ENCODE measurements at places on chromosomes 13 and 19.
A peak's percentile ranks its signal among the peaks of the same experiment; 100 is the strongest.

DNA sequence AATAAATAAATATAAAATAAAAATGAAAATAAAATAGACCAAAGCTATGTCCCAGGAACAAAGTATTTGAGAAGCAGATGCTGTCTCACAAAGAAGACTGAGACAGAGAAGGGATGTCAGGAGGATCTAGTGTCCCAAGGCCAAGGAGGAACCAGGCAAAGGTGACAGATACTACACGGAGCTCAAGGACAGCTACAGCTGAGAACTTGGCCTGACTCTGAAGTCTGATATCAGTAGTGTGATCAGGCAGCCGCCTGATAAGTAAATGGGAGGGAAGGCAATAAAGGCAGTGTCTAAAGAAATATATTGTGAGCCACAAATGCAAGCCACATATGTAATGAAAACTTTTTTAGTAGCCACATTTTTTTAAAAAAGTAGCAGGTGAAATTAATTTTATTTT is 20.4 kb upstream of the NANOS3 start:
- DNase-seq, result no peak

DNA sequence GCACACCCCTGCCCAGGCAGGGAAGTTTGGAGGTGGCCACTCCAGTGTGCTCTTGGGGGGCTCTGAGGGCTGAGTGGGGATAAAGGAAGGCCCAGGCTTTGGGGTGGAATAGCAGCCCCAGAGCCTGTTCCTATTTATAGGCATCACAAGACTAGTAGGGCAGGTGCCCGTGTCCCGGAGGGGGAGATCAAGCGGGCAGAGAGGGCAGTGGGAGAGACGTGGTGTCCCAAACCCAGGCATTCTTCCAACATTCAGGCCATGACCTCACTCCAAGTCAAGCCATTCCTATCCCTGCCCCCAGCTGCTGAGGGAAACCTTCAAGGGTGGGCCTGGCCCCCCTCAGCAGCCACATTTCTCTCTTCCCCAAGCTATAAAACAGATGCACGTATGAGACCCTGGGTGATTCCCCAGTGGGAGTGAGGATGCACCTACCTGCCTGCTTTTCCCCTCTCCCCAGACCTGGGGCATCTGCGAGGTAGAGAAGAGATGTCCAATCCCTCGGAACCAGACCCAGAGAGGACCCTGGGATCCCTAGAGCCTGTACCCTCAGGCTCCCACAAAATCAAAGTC is 3.9 kb downstream of the WIZ start:
- no peak for DNase-seq

- peak; percentile 79 for DNase-seq
These were observed 5.3 kb downstream of the TTYH1 start for GRCh38 chr19:54420383-54421168.

GRCh38 chr13:89238496-89238895 is 1567.3 kb downstream of the SLITRK5 start:
- DNase-seq, result no peak

- DNase-seq, result no peak
These were observed 6.2 kb upstream of the CEACAM5 start for GRCh38 chr19:41702171-41702651.

DNA sequence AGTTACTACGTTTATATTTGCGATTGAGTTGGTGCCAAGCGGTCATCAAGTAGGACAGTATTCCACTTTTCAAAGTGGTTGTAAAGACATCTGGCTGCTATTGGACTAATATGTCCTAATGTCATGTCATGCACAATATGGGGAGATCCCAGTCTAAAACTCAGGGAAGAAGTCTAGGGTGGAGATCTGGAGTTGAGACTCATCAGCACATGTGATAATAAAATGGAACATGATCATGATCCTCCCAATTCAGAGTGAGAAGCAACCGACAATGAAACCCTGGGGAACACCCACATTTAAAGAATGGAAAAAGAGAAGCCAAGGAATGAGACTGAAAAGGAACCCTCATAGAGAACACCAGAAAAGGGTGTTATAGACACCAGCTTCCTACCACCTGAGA is 80.2 kb downstream of the USP12 start:
- no peak for DNase-seq

GRCh38 chr19:19549804-19550464 is 11.9 kb downstream of the CILP2 start:
- DNase-seq, result no peak

DNA sequence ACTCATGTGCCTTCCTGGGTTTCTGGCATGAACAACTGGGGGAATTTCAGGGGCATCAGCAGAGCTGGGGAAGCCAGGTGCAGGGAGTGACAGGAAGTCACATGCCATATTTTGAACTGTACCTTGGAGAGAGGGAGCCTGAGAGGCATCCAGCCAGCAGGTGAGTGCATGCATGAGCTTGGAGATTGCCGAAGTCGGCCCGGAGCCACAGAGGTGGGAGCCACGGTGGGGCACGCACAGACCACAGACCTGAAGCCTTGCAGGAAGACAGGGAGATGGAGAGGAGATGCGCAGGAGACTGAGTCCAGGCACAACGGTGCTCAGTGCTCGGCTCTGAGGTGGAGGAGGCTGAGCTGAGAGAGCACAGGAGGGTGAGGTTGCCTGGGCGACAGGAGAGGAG is 55.1 kb downstream of the CDADC1 start:
- DNase-seq, result no peak

- peak; percentile 49 for DNase-seq
These were observed 62.1 kb downstream of the GGACT start for GRCh38 chr13:100526318-100527000.

GRCh38 chr19:4870025-4870700 is 2.7 kb upstream of the PLIN3 start:
- DNase-seq, result peak; percentile 88
